ENCODE measurements at places on chromosomes 12 and 14. TPM values are rescaled to one million over a fixed set of nuclear protein-coding genes. Genes with fewer than 3 reads are reported as not detected.

DNA sequence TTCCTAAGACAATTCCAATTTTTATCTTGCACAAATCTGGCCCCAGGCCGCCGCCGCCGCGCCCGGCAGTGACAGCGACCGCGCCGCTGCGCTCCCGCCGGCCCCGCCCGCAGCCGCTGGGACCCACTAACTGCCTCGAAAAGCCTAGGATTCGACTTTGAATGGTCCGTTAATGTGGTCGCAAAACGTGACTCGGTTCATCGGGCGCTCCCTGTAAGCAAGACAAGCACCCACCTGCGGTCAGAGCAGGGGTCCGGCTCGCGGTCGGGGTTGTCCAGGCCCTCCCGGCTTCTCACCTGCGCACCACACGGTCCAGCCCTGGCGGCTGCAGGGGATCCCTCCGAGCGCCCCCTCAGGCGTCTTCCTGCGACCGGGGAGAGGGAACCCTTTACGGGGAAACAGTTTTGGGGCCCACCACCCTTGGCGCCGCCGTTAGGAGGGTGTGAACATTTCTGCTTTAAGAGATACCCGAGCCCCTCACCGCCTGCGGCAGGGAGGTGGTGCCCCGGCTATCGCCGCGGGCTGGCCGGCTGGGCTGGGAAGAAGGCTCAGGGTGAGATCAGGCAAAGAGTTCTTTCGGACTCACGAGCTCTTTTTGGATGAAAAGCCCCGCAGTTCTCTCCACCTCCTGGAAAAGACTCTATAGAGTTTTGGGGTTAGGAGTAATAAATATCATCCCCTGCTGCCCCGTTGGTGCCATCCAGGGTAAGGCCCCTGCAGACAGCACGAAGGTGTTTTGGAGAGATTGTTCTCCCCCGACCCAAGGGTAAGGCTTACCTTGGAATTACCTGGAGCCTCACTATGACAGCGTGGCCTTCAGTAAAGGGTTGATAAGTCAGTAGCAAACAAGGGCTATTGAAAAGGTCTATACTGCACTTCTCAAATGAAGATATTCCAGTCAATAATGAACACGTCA is 13.6 kb upstream of the FOXJ2 start:
- H3K36me3 ChIP-seq: no peaks in the 10 kb centered on the region
- peak overlapping the region; percentile 55 for H3K4me3 ChIP-seq
- H3K27ac ChIP-seq: no peak overlapping the region
- no peak for DNase-seq
- peaks cover 38% of the 10 kb centered on the region for H3K27me3 ChIP-seq

- H3K4me1 ChIP-seq: no peaks in the 10 kb centered on the region
- no peak overlapping the region for H3K27ac ChIP-seq
- no peak for DNase-seq
- H3K36me3 ChIP-seq: no peaks in the 10 kb centered on the region
- no peaks in the 10 kb centered on the region for H3K27me3 ChIP-seq
These were observed 636.9 kb downstream of the TMEM121 start for GRCh38 chr14:106163316-106163715.

DNA sequence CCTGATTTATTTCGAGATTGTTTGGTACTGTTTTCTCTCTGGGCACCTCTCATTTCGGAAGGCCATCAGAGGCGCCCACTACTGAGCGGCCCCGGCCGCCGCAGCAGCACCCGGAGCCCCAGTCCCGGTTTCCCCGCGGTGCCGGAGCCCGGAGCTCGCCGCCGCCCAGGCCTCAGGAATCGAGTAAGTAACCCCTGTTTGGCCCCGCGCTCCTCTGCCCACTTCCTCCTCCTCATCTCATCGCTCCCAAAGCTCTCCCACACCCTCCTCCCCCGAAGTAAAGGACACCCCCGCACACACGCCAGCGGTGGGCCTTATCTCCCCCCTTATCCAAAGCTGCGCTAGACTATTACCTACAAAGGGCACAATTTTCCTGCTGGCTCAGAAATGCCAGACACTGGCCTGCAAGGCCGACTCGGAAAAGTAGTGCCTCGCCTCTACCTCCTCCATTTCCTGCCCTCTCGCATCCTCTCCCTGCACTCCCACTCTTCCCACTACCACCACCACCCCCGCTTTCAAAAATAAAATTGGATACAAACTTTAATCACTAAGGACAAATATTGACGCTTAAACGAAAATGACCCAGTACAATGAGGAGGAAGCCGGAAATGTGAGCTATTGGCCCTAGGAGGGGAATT is 637 bp upstream of the FOXG1 start:
- DNase-seq: no peak
- H3K4me1 ChIP-seq: peaks cover 12% of the 10 kb centered on the region
- peak overlapping the region; percentile 45 for H3K27ac ChIP-seq

Gene RPGRIP1
- not detected for total RNA-seq

Gene AHSA1
- 115 TPM for total RNA-seq

DNA sequence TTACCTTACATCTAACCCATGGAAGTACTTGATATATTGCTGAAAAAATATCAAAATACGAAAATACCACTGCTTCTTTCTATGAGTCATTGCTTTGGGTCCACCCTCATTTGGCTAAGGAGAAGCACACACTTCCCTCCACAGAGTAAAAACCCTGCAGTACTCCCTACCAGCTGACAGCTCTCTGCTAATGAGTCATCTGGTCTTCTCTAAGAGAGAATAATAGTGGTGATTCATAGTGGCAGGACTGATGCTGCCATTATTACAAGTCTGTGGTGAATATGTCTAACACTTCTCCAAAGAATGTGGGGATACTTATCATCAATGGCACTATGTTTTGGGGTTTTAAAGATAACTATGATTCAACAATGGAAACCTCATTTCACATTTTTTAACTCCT is 90.7 kb downstream of the PPFIA2 start:
- H3K27ac ChIP-seq: no peak overlapping the region
- no peak for DNase-seq
- no peaks in the 10 kb centered on the region for H3K27me3 ChIP-seq
- no peak overlapping the region for H3K4me3 ChIP-seq
- no peaks in the 10 kb centered on the region for H3K36me3 ChIP-seq

DNA sequence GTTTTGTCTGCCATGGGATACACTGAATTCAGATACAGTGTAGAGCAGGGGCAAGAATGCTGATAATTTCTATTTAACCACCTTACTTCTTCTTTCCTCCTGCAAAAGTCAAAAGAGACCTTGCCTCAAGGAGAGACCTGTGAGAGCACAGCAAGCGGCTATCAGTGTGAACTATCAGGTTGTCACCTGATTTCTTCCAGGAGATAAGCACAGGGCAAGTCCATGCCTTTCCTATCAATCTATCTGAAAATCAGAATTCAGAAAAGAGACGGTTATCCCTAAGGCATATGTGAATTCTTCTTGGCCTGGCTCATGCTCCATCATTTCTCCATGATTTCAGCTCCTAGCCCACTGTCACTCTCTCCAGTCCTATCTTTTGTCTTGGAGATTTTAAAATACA is 128.9 kb upstream of the CCND2 start:
- H3K27me3 ChIP-seq: peaks cover 4% of the 10 kb centered on the region
- no peak for DNase-seq
- H3K36me3 ChIP-seq: no peaks in the 10 kb centered on the region
- no peak overlapping the region for H3K27ac ChIP-seq
- H3K4me1 ChIP-seq: no peaks in the 10 kb centered on the region

Gene B4GALNT1
- total RNA-seq: 5.6 TPM

- no peaks in the 10 kb centered on the region for H3K36me3 ChIP-seq
- no peak overlapping the region for H3K4me3 ChIP-seq
- no peak for DNase-seq
- peaks cover 6% of the 10 kb centered on the region for H3K27me3 ChIP-seq
- no peak overlapping the region for H3K27ac ChIP-seq
- no peaks in the 10 kb centered on the region for H3K4me1 ChIP-seq
These were observed 623.3 kb downstream of the LRFN5 start for GRCh38 chr14:42229976-42230375.

DNA sequence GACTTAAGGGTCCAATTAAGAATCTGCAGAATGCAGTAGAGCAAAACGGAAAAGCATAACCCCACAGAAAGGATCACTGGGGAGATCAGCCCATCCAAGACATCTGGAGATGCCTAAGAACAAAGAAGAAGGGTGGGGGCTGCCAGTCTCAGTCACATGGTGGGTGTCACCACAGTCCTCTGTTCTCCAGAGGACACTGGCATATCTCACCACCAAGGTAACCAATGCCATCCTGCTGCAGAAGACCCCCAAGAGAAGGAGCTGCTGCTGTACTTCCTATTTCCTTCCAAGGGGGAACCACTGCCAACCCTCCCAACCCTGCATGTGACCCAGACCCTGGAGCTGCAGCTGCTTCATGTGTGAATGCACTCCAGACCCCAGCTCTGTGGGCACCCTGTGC is 91.2 kb downstream of the PTGER2 start:
- DNase-seq: no peak
- no peak overlapping the region for H3K27ac ChIP-seq
- H3K4me1 ChIP-seq: peaks cover 12% of the 10 kb centered on the region
- H3K27me3 ChIP-seq: no peaks in the 10 kb centered on the region
- H3K36me3 ChIP-seq: no peaks in the 10 kb centered on the region

GRCh38 chr12:95759039-95759438 is 31.5 kb downstream of the NTN4 start:
- DNase-seq: no peak
- H3K27me3 ChIP-seq: no peaks in the 10 kb centered on the region
- H3K36me3 ChIP-seq: peaks cover 61% of the 10 kb centered on the region
- H3K27ac ChIP-seq: peak overlapping the region; percentile 79

Gene OTOGL
- total RNA-seq: 0.21 TPM

GRCh38 chr12:33156042-33156441 is 259.5 kb upstream of the PKP2 start:
- H3K27ac ChIP-seq: no peak overlapping the region
- H3K36me3 ChIP-seq: no peaks in the 10 kb centered on the region
- H3K4me3 ChIP-seq: no peak overlapping the region
- DNase-seq: no peak
- no peaks in the 10 kb centered on the region for H3K4me1 ChIP-seq

- no peak overlapping the region for H3K27ac ChIP-seq
- no peaks in the 10 kb centered on the region for H3K4me1 ChIP-seq
- DNase-seq: no peak
- no peak overlapping the region for H3K4me3 ChIP-seq
These were observed 212.6 kb downstream of the SLC16A7 start for GRCh38 chr12:59808317-59808910.

Gene ANO2
- 0.89 TPM for total RNA-seq

GRCh38 chr12:19248929-19249602 is 119.5 kb downstream of the PLEKHA5 start:
- no peaks in the 10 kb centered on the region for H3K27me3 ChIP-seq
- no peak overlapping the region for H3K4me3 ChIP-seq

DNA sequence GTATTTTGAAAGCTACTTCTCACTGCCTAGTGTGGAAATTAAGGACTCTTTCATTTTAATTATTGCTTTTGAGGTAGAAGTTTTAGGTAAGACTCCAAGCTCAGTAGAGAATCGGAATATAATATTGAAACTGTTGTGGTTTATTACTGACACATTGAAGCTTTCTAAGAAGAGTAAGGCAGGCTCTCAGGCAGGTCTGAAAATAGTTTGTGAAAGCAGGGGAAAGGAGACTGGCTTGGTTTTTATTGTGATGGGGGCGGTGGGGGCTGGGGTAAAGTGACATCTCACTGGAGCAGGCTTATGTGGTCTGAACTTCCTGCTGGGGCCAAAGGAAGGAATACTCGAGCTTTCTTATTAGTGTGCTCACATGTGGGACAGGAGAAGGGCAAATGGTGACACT is 79.5 kb downstream of the OTOGL start:
- no peak for DNase-seq
- peaks cover 4% of the 10 kb centered on the region for H3K4me1 ChIP-seq
- H3K4me3 ChIP-seq: no peak overlapping the region
- no peak overlapping the region for H3K27ac ChIP-seq

Gene CELA1
- not detected for total RNA-seq

DNA sequence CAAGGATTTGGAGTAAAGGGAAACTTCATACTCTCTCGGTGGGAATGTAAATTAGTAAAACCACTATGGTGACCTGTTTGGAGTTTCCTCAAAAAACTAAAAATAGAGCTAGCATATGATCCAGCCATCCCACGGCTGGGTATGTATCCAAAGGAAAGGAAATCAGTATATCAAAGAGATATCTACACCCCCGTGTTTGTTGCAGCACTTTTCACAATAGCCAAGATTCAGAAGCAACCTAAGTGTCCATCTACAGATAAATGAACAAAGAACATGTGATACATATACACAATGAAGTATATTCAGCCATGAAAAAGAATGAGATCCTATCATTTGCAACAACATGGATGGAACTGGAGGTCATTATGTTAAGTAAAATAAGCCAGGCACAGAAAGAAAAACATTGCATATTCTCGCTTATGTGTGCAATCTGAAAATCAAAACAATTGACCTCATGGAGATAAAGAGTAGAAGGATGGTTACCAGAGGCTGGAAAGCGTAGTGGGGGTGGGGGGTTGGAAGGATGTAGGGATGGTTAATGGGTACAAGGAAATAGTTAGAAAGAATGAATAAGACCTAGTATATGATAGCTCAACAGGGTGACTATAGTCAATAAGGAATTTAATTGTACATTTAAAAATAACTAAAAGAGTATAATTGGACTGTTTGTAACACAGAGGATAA is 468.0 kb downstream of the BCAT1 start:
- H3K4me1 ChIP-seq: peaks cover 51% of the 10 kb centered on the region
- no peaks in the 10 kb centered on the region for H3K36me3 ChIP-seq
- no peak for DNase-seq
- no peak overlapping the region for H3K4me3 ChIP-seq
- no peaks in the 10 kb centered on the region for H3K27me3 ChIP-seq
